Heart left ventricle (tissue), 16 donors: ENCODE measurements at places on chromosomes 12 and 14.

DNA sequence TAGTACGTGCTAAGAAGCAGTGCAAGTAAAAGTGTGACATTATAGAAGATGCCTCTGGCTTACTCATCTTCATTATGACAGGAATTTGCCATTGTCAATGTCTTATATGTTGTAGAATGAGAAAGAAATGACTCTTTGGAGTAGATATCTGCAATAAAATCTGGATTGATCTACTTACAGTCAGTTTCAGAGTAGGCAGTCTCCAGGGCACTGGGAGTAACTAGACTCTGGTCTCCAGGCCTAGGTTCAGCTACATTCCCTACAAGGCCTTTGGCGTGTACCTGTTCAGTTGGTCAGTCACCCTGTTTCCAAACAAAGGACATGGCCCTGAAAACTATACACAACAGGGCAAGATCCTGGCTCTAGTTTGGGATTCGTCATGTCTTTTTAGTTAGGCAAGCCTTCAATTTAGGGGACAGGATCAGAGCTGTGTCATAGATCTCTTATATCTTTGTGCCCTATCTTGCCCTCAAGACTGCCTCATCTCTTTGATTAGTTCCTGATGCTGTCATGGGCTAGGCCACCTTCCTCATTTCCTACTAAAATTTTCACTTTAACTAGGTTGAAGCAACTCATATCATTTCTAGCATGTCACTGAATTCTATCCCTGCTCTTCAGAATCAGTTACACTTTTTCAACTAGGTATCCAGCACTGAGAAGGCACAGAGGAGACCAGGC is 410.0 kb downstream of the RAD51B start:
- no peak for DNase-seq
- H3K27me3 ChIP-seq = no peaks in the 10 kb centered on the region

DNA sequence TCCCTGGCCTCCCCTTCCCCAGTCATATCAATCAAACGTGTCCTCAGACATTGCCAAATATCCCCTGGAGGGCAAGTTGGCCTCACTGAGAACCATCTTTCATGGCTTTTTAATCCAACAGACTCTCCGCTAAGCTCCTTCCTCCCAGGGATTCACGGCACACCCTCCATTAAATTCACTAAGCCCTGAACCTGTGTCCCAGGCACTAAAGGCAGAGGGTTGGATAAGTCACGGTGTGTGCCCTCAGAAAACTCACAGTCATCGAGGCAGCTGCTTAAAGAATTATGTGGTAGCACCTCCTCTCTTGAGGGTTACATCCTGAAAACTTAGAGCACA is 167.1 kb downstream of the PIWIL1 start:
- no peaks in the 10 kb centered on the region for H3K27me3 ChIP-seq
- no peaks in the 10 kb centered on the region for H3K36me3 ChIP-seq
- H3K27ac ChIP-seq = no peak overlapping the region
- no peaks in the 10 kb centered on the region for H3K4me1 ChIP-seq
- no peak for DNase-seq

DNA sequence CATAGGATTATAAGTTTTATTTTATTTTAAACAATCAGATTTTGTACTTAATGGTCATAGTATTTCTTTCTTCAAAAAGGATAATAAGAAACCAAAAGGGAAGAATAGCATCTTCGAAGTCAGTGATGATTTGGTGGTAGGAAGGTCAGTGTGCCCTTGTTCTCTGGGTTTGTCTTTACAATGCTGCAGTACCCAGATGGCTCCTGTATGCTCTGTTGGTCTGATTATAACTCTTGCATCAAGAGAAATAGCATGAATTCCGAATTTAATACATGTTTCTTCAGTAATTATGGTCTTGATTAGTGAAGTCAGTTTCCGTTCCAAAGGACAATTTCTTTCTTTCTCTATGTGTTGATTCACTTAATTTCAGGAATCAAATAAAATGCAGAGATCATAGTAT is 180.2 kb downstream of the TMTC2 start:
- H3K4me1 ChIP-seq = no peaks in the 10 kb centered on the region
- no peak overlapping the region for H3K4me3 ChIP-seq
- H3K27ac ChIP-seq = no peak overlapping the region
- no peak for DNase-seq
- H3K36me3 ChIP-seq = no peaks in the 10 kb centered on the region
- no peaks in the 10 kb centered on the region for H3K27me3 ChIP-seq

GRCh38 chr12:109109746-109110350 is 6.5 kb upstream of the ACACB start:
- no peak overlapping the region for H3K4me3 ChIP-seq
- peaks cover 39% of the 10 kb centered on the region for H3K4me1 ChIP-seq
- H3K27ac ChIP-seq = peak overlapping the region; percentile 98
- DNase-seq = no peak
- H3K27me3 ChIP-seq = no peaks in the 10 kb centered on the region
